ENCODE measurements at places on chromosomes 3 and 15.

GRCh38 chr3:31728403-31728802, 195.7 kb downstream of the STT3B start:
- DNase-seq = no peak

DNA sequence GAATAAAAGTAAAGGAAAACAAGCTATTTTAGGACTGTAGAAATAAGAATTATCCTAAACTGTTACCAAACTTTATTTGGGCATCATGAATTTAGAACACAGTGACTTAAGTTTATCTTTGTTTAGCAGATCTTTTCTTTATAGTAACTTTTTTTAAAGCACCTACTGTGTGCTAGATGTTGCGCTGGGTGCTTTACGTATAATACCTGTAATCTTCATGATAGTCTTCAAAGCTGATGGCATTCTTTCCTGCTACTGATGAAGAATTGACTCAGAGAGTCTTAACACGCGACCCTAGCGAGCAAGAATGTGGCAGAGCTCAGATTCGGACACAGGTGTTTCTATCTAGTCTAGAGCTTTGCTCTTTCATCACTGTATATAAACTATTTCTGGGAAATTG, 53.9 kb downstream of the CHD2 start:
- DNase-seq = no peak

DNA sequence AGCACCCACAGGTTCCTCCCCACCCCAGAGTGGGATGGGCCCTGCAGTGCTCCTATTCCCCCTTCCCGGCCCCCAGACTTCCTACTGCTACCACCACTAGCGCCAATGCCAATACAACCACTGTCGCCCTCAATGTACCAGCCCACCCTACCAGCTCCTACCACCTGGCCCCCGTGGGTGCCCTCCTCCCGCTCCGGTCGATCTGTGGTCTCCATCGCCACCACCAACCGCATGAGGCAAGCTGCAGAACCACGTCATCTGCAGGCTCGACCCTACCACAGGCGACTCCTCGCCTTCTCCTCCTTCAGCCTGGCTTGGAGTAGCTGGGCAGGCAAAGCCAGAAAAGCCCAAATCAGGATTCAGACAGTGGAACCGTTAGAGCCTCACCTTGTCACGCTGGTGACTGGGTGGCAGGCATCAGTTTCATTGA, 179.3 kb downstream of the POTEB3 start:
- no peak for DNase-seq

GRCh38 chr3:11629716-11630115, 14.0 kb downstream of the VGLL4 start:
- DNase-seq = no peak

- DNase-seq = no peak
Measured at GRCh38 chr3:61066800-61067199, 184.5 kb downstream of the FHIT start.

DNA sequence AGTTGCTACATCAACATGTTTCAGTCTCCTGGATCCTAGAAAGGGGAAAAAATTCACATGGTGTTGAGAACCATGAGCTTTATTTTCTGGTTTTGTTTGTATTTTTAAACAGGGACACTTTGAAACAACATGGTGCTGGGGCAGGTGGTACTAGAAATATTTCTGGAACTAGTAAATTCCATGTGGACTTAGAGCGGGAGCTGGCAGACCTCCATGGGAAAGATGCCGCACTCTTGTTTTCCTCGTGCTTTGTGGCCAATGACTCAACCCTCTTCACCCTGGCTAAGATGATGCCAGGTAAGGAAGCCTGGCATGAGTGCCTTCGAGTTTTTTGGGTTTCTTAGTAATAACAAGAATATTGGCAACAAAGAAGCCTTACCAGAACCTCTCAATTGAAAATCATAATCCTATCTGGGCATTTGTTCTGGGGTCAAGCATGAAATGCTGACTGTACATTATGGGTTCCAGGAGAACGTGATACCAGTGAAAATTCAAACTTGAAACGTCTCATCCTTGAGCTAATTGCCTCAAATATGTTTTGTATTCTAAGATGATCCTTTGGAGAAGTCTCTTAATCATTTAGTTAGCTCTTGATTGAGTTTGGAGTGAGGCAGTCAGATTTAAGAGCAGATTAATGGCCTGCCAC, 7.9 kb downstream of the ALAS1 start:
- DNase-seq = no peak

GRCh38 chr3:147191795-147192385, 214.5 kb downstream of the ZIC4 start:
- no peak for DNase-seq

GRCh38 chr3:33795131-33795530, 3.3 kb upstream of the PDCD6IP start:
- no peak for DNase-seq

- no peak for DNase-seq
Measured at GRCh38 chr3:67335813-67336212, 318.6 kb downstream of the SUCLG2 start.

- DNase-seq = peak; percentile 36
Measured at GRCh38 chr3:36540888-36541518, 160.7 kb downstream of the STAC start.

DNA sequence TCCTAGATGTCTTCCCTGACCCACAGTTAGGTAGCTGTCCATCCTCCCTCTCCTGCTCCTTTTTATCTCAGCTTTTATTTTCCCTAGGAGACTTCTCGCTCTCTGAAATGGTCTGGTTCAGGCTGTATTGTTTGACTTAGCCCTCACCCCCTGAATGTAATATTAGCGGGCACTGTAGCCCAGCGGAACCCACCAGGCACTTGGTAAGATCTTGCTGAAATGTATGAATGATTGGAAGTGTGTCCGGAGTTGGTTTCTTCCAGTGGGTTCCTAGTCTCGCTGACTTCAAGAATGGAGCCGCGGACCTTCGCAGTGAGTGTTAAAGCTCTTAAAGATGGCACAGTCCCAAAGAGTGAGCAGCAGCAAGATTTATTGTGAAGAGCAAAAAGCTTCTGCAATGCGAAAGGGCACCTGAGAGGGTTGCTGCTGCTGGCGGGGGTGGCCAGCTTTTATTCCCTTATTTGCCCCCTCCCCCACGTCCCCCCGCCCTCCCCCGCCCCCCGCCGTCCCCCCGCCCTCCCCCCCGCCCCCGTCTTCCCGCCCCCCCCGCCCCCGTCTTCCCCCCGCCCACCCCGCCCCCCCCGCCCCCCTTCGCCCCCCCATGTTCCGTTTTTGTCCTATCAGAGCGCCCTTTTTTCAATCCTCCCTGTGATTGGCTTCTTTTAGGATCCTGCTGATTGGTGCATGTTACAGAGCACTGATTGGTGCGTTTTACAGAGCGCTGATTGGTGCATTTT, 694 bp upstream of the EEFSEC start:
- no peak for DNase-seq

DNA sequence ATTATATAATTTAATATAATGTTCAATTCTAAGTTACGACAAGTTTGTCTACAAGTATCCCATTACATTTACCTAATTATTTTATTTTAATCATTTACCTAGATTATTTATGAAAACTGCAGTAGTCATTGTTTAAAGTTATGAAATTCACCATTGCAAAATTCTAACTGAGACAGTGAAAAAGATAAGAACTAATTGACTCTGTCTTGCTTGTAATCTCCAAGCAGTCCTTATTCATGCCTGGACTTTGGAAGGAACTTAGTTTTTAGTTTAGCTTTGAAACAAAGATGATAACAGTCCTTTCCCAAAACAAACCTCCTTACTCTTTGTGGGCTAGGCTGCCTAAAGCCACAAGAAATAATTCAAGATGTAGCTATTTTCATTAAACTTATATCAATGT, 165.0 kb downstream of the SUCNR1 start:
- DNase-seq = no peak

Measured in COLO829 (cell line).